Breast epithelium (tissue), 4 donors: ENCODE measurements at places on chromosomes 11 and 22.

DNA sequence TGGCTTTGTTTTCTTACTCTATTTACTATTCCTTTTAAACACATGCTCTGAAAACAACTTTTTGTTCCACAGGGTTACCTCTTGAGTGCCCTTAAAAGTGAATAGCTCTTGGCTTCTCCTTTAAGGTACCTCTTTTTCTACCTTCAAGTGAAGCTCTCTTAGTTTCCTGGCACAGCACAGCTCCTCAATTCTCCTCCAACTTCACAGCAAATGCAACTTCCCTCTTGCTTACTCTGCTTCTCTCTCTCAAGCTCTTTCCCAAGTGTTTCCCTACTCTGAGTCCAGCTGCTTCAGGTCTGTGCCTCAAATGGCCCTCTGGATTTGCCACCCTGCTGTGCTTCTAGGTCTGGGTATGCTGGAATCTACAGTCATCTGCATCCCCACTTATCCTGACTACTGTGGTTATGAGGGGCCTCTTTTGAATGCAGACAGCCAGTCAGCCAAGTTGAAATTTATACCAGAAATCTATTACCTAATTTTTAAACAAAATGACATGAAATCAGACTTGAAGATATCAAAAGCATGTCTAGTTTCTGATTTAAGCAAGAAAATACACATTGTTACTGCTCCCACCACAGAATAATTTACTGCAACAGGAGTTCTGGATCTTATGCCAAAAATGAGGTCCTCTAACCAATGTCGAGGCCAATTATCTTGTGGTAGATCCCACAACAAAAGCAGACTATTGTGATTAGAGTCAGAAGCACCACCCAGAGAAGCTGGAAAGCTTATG is 371.1 kb downstream of the SOX6 start:
- no peak for DNase-seq

- DNase-seq = no peak
These were observed 37.6 kb downstream of the CLDN25 start for GRCh38 chr11:113817162-113817561.

GRCh38 chr11:13308704-13309103 is 31.1 kb downstream of the BMAL1 start:
- DNase-seq = no peak

- DNase-seq = no peak
These were observed 101.9 kb downstream of the MRTFA start for GRCh38 chr22:40534379-40535188.

DNA sequence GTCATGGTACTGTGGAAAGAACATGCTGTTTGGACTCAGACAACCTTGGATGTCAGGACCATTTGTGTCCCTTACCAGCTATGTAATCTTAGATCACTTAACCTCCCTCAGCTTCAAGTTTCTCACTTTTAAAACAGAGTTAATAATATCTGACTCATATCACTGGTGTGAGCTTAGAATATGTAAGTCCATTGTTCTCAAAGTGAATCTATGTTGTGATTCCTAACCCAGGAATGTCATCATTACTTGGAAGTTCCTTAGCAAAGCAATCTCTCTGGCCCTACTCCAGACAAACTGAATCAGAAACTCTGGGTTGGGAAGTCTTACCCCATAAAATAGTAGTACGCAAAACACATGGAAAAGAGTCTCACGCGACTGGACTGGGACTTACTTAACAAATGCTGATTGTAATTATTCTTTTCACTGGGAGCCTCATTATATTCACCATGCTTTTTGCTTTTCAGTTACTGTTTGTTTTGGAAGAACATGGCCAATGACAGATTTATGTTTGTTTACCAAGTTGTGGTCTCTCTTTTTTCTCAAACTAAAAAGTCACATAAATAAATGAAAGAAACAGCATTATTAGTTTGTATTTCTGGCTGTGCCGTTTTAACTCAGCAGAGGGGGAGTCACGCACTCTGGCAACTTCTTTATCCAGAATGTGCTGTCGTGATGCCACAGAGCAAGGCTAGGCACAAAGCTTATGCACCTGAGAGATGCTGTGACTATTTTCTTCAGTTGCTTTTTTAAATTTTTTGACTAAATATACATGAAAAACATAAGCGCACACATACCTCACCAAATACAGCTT is 217.7 kb upstream of the CTSC start:
- DNase-seq = peak; percentile 17

GRCh38 chr11:109507836-109508561 is 86.0 kb downstream of the C11orf87 start:
- DNase-seq = no peak

- no peak for DNase-seq
These were observed 30.0 kb upstream of the POU2AF1 start for GRCh38 chr11:111408789-111409727.

- DNase-seq = no peak
These were observed 1.0 kb upstream of the ROBO4 start for GRCh38 chr11:124898711-124899110.

DNA sequence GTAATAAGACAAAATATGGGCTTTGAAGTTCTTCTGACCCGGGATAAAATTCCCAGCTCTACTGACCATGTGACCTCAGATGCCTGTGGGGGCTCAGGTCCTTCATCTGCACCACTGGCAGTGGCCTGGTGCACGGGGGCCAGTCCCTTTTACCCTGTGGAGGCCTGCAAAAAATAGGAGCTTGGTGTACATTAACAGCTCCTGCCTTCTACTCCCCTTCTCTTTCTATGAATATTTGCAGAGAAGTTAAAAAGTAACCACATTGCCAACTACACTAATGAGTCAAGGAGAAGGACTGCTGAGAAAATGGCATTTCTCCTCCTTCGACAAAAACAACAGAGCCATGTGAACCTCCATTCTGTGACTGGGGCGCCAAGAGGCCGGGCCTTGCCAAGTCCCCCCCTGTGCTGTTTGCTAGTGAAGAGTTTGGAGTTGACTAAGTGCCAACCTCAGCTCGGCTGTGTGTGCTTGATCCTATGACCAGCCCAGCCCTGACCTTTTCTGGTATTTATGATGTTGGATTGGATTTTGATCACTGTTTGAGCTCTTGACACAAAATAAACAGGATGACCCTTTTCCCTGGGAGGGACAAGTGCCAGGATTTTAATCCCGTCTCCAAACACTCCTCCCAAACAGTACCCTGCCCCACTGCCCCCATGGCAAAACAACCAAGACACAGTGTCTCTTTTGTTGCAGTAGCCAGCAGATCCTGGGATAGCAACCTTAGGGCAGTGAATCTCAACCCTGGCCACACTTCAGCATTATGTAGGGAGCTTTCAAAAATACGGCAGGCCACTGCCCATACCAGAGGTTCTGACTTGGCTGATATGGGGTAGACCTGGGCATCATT is 380.1 kb downstream of the LARGE1 start:
- peak; percentile 69 for DNase-seq

- DNase-seq = no peak
These were observed at the start of gene OR51A4 for GRCh38 chr11:4947505-4947904. Gene OR51A4, minus strand, starts transcription at chr11:4947605. Its CDS starts 505 bp downstream, at chr11:4947100.

- DNase-seq = no peak
These were observed 170.4 kb downstream of the SWAP70 start for GRCh38 chr11:9834291-9834690.

GRCh38 chr22:23496445-23496833 is 83.7 kb downstream of the IGLL1 start:
- no peak for DNase-seq

- DNase-seq = no peak
These were observed 87.8 kb upstream of the GALNT18 start for GRCh38 chr11:11709447-11710239.

- DNase-seq = no peak
These were observed 105.5 kb downstream of the MICAL3 start for GRCh38 chr22:17918840-17919239.

GRCh38 chr11:2433106-2433925 is 11.0 kb downstream of the TRPM5 start:
- DNase-seq = no peak

- DNase-seq = no peak
These were observed 35.8 kb downstream of the TNRC6B start for GRCh38 chr22:40213478-40213877.

GRCh38 chr11:126890561-126890960 is 110.0 kb downstream of the KIRREL3 start:
- DNase-seq = no peak

DNA sequence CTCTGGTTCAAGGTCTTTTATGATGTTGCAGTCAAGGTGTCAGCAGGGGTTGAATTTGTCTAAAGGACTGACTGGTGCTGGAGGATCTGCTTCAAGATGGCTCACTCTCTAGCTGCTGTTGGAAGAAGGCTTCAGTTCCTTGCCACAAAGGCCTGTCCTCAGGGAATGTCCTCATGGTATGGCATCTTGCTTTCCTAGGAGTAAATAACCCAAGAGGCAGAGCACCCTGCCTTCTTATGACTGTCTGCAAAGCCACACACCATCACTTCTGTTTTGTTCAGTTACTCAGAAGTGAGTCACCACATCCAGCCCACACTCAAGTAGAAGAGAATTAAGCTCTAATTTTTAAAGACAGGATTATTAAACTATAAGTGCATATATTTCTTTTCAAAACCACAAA is 45.2 kb downstream of the PLAAT5 start:
- no peak for DNase-seq

DNA sequence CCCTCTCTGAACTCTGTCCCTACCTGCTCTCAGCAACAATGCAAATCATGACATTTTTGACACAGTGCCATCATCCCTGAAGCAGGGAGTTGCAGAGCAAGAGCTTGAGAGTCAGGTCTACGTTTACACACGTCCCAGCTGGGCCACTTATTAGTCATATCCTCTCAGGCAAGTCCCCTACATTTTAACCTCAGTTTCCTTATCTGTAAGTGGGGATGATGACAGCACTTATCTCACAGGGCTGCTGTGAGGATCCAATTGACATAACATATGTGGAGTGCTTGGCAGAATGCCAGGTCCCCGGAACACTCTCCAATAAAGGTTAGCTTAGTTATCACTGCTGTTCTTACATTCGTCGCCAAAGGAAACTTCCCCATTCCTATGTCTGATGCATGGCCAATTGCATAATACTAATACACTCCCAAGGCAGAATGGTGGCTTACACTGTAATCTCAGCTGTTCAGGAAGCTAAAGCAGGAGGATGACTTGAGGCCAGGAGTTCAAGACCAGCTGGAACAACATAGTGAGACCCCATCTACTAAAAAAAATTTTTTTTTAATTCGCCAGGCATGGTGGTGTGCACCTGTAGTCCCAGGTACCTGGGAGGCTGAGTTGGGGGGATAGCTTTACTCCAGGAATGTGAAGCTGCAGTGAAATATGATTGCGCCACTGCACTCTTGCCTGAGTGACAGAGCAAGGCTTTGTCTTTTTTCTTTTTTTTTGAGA is 16.6 kb downstream of the ASCC2 start:
- peak; percentile 77 for DNase-seq
